Activated T-helper 2 cell treated with anti-CD3 and anti-CD28 coated beads, Interferon-gamma antibody, Interleukin-2, Interleukin-4, amounts not matched to agents 10 μg/mL and 5 μg/mL and 100 μg/mL, durations not matched to agents 14 hours and 24 hours and 36 hours (primary cell): ENCODE measurements at places on chromosomes 3 and 15.

DNA sequence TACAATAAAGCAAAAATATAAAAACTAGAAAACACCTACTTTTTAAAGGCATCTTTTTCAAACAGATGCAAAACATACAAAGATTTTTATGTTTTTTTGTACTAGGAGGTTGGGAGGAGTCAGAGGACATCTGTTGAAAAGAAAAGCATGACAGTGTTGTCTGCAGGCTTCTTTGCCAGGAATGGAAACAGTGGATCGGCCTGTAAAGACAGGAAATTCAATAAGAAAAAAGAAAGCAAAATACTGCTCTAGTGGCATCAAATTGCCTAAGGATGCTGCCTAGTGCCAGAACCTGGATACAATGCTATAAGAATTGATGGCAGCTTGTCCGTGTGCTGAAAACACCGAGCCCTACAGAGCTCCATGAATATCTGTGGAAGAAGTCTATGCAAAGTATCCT is 69.9 kb downstream of the TBC1D5 start:
- no peaks in the 10 kb centered on the region for H3K4me1 ChIP-seq
- no peak overlapping the region for H3K4me3 ChIP-seq
- peaks cover 3% of the 10 kb centered on the region for H3K36me3 ChIP-seq
- no peaks in the 10 kb centered on the region for H3K27me3 ChIP-seq
- H3K27ac ChIP-seq = no peak overlapping the region

DNA sequence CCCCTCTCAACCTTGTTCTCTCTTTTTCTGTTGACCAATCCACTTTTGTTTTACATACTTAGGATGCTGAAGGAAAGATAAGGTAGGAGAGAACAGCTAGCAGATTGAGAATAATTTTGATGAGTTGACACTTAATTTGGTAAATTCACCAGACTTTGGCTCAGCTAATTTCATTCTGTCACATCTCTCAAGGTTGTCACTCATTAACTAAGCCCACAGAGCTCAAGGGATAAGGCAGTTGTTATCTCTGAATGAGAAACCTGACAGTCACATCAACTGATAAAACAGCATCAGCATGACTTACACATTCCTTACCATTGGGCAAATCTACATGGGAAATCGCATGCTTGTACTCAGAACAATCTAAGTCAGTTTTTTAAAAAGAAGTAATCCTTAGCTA is 591.4 kb downstream of the NLGN1 start:
- no peak overlapping the region for H3K4me3 ChIP-seq
- H3K4me1 ChIP-seq = no peaks in the 10 kb centered on the region
- DNase-seq = no peak
- H3K27ac ChIP-seq = no peak overlapping the region

- peaks cover 20% of the 10 kb centered on the region for H3K4me1 ChIP-seq
- DNase-seq = no peak
- peak overlapping the region; percentile 44 for H3K27ac ChIP-seq
- no peaks in the 10 kb centered on the region for H3K27me3 ChIP-seq
- H3K36me3 ChIP-seq = peaks cover 12% of the 10 kb centered on the region
- peak overlapping the region; percentile 95 for H3K4me3 ChIP-seq
These were observed 390 bp downstream of the STARD5 start for GRCh38 chr15:81323559-81323943.

DNA sequence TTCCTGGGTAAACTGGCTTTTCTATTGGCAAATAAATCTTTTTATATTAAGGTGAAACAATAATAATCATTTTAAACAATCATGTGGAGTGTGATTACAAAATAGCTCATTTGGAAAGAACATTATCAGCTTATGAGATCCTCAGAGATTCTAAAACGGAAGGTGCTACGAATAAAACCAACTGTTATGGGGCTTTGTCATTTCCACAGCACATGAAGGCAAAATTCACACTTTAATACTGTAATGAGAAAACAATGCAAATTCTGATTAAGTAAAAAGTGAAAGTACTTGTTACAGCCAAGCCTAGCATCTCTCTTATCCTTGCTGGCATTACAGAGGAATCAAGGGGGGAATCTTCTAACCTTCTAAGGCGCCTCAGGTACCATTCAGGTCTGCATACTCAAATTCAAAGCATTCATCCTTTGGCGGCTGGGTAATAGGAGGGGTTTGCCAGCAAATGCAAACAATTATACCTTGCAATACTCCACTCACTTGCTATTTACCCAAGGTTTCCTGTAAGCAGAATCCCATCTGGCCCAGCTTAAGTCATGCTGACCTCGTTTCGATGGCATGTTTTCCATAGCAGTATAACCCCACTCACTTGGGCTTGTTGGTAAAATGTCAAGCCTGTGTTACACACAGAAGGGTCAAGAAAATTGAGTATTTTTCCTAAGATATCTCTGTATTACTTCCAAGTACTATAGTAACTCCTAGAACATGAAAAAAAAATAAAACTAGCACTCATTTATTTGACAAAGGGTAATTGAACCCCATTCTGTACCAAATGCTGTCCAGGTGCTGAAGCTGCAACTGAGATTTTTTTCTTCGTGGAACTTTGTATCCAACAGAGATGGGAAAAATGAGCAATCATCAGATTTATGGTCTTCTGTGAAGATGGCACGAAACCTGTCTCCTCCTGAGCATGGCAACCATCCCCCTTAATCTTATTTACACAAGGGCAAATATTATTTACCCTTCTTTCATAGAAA is 183.7 kb upstream of the LMCD1 start:
- DNase-seq = no peak
- H3K4me1 ChIP-seq = no peaks in the 10 kb centered on the region
- H3K36me3 ChIP-seq = no peaks in the 10 kb centered on the region
- no peak overlapping the region for H3K4me3 ChIP-seq
- H3K27me3 ChIP-seq = peaks cover 2% of the 10 kb centered on the region

DNA sequence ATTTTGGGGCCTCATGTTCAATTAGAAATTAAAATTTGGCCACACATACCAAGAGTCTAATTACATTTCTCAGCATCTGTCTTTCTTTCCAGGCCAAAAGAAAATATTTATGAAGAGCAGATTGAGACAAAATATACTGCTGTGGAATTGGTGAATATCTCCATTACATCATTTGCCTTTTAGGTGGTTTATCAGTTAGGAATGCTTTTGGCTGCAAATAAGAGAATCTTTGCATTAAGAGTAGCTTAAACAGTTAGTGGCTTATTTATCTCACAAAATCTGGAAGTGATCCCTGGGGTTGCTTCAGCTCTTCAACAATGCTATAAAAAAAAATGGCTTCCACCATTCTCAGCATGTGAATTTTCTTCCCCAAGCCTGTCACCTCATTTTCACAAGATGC is 308.7 kb downstream of the MAGI1 start:
- no peak overlapping the region for H3K4me3 ChIP-seq
- no peaks in the 10 kb centered on the region for H3K4me1 ChIP-seq
- no peaks in the 10 kb centered on the region for H3K36me3 ChIP-seq
- H3K27ac ChIP-seq = no peak overlapping the region

- no peak overlapping the region for H3K27ac ChIP-seq
- no peaks in the 10 kb centered on the region for H3K36me3 ChIP-seq
- no peak for DNase-seq
- no peaks in the 10 kb centered on the region for H3K27me3 ChIP-seq
- peaks cover 5% of the 10 kb centered on the region for H3K4me1 ChIP-seq
These were observed 6.8 kb downstream of the CHRM5 start for GRCh38 chr15:33975022-33975565.

DNA sequence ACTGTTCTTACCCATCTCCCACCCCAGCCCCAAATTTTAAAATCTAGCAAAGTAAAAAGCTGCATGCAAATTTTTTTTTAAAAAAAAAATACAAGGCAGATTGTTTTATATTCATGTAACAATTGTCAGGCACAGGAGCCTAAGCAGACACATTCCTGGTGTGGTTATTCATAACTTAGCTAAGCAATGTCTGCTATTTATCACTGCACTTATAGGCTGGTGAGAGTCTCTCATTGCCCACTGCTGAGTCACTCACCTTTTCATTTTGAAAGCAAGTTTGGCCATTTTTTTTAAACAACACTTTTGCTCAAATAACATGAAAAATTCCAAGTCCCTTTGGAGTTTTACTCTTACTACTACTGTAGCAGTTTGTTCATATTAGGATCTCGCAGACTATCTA is 413.9 kb downstream of the RBMS3 start:
- H3K4me1 ChIP-seq = no peaks in the 10 kb centered on the region
- H3K27me3 ChIP-seq = peaks cover 5% of the 10 kb centered on the region
- DNase-seq = no peak
- H3K4me3 ChIP-seq = no peak overlapping the region
- no peak overlapping the region for H3K27ac ChIP-seq

GRCh38 chr3:45199837-45200648 is 26.0 kb downstream of the TMEM158 start:
- no peak for DNase-seq
- H3K4me3 ChIP-seq = no peak overlapping the region
- peaks cover 23% of the 10 kb centered on the region for H3K27me3 ChIP-seq
- H3K36me3 ChIP-seq = no peaks in the 10 kb centered on the region
- H3K27ac ChIP-seq = no peak overlapping the region

- no peak overlapping the region for H3K4me3 ChIP-seq
- H3K4me1 ChIP-seq = peaks cover 2% of the 10 kb centered on the region
- peaks cover 16% of the 10 kb centered on the region for H3K36me3 ChIP-seq
- no peak for DNase-seq
- H3K27ac ChIP-seq = no peak overlapping the region
These were observed 8.0 kb upstream of the CCDC13 start for GRCh38 chr3:42780892-42781700.

DNA sequence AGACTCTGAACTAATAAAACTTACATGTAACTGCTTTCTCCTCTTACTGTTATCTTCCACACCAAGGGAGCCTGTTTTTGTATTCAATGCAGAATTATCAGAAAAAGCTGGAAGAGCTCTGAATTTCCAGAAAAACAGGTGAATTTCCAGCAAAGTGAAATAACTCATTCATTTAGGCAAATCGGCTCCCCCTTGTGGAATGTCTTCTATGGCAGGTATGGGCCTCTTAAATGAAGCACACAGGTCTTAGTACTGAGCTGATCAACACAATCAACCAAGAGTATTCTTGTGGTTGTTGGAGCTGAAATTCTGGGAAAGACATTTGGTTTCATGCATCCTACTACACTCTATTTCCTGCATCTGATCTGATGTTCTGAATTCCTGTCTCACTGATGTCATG is 31.0 kb upstream of the PTPRG start:
- DNase-seq = no peak
- no peak overlapping the region for H3K4me3 ChIP-seq
- H3K36me3 ChIP-seq = peaks cover 3% of the 10 kb centered on the region

- H3K27me3 ChIP-seq = no peaks in the 10 kb centered on the region
- no peak overlapping the region for H3K4me3 ChIP-seq
- H3K27ac ChIP-seq = no peak overlapping the region
- no peak for DNase-seq
- H3K36me3 ChIP-seq = peaks cover 16% of the 10 kb centered on the region
These were observed 272.6 kb downstream of the SUCLG2 start for GRCh38 chr3:67381667-67382272.

DNA sequence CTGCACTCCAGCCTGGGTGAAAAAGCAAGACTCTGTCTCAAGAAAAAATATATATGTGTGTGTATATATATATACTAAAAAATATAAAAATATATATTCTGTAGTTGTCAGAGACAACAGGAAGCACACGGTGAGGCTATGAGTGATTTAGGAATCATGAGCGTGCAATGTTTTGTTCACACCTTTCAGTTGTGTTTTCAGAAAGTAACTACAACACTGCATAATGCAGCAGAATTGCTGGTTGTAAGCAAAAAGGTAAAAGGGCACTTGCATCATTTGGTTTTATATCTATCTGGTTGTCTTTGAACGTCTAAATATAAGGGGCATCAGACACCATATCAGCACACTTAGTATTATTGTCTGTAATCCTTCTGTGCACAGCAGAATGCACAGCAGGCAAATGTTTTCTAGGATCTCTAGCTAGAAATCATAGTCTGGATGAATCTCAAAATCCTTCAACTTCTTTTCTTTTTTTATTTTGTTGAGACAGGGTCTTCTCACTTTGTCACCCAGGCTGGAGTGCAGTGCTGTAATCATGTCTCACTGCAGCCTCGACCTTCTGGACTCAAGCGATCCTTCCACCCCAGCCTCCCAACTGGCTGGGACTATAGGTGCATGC is 44.8 kb downstream of the CCR3 start:
- no peak for DNase-seq
- no peak overlapping the region for H3K27ac ChIP-seq
- H3K4me3 ChIP-seq = no peak overlapping the region
- peaks cover 62% of the 10 kb centered on the region for H3K4me1 ChIP-seq
- H3K36me3 ChIP-seq = no peaks in the 10 kb centered on the region
- H3K27me3 ChIP-seq = peaks cover 34% of the 10 kb centered on the region

- no peaks in the 10 kb centered on the region for H3K36me3 ChIP-seq
- no peaks in the 10 kb centered on the region for H3K27me3 ChIP-seq
These were observed 776.9 kb upstream of the ARPP21 start for GRCh38 chr3:34862456-34862855.

DNA sequence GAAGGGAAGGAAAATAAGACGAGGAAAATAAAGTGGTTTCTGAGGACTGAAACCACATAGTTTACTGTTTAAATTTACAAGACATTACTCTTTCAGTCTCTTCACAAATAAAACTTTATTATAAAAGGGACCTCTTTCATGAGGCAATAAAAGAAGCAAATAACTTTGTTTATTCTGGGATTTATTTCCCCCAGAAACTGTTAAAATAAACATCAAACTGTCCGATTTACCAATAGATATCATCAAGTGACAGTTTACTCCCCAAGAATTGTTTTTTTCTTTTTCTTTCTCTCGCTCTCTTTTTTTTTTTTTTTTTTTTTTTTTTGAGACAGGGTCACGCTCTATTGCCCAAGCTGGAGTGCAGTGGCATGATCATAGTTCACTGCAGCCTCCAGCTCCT is 54.1 kb downstream of the SLC28A2 start:
- no peak overlapping the region for H3K27ac ChIP-seq
- no peak for DNase-seq
- H3K27me3 ChIP-seq = peaks cover 24% of the 10 kb centered on the region
- peaks cover 7% of the 10 kb centered on the region for H3K4me1 ChIP-seq

DNA sequence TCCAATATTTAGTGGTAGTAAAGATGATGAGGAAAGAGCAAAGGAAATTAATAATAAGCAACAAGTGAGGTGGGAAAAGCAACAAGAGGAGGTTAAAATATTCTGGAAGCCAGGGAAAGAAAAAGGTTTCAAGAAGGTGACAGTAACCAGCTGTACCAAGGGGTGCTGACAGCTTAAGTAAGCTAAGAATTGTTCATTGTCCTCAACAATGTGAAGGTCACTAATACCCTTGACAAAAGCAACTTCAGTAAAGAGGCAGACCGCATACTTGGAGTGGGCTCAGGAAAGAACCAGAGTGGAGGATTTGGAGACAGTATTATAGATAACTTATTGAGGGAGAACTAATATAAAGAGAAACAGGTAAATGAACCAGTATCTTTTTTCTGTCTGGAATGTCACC is 116.2 kb downstream of the GBE1 start:
- DNase-seq = no peak
- no peak overlapping the region for H3K27ac ChIP-seq
- no peaks in the 10 kb centered on the region for H3K4me1 ChIP-seq
- no peak overlapping the region for H3K4me3 ChIP-seq

- H3K36me3 ChIP-seq = peaks cover 14% of the 10 kb centered on the region
- no peak overlapping the region for H3K4me3 ChIP-seq
- H3K27ac ChIP-seq = no peak overlapping the region
- H3K27me3 ChIP-seq = peaks cover 4% of the 10 kb centered on the region
- DNase-seq = no peak
These were observed 905 bp downstream of the HOMER2 start for GRCh38 chr15:82951472-82952157.
